ENCODE measurements at places on chromosomes 13 and 19.

DNA sequence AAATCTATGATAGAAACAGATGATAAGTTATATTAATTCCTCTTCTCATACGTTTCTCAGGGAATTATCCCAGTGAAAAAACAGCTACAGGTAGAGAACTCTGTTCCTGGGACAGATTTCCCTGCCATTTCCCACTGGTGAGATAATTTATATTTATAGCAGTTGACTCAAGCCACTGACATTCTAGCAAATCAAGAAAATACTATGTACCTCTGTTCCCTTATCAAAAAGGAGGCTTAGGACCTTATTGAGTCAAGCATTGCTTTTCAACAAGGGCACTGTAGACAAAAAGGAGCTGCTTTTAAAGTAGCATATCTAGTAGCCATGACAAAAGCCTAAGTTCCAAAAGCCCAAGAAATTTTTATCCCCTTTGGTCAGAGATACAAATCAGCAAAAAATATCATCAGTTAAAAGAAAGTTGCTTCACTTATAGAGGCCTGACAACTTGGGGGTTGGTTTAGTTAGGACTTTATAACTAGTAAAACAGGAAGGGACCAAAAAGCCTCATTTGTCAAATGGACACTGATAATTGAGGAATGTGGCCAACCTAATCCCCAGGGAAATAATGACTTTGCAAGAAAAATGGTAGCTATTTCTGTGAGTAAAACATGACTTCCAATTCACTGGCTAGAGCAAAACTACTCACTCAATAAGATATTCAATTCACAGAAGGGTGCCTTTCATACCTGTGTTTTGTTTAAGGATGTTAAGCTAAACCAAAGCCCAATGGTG, 652.5 kb downstream of the SLITRK1 start:
- DNase-seq = no peak

DNA sequence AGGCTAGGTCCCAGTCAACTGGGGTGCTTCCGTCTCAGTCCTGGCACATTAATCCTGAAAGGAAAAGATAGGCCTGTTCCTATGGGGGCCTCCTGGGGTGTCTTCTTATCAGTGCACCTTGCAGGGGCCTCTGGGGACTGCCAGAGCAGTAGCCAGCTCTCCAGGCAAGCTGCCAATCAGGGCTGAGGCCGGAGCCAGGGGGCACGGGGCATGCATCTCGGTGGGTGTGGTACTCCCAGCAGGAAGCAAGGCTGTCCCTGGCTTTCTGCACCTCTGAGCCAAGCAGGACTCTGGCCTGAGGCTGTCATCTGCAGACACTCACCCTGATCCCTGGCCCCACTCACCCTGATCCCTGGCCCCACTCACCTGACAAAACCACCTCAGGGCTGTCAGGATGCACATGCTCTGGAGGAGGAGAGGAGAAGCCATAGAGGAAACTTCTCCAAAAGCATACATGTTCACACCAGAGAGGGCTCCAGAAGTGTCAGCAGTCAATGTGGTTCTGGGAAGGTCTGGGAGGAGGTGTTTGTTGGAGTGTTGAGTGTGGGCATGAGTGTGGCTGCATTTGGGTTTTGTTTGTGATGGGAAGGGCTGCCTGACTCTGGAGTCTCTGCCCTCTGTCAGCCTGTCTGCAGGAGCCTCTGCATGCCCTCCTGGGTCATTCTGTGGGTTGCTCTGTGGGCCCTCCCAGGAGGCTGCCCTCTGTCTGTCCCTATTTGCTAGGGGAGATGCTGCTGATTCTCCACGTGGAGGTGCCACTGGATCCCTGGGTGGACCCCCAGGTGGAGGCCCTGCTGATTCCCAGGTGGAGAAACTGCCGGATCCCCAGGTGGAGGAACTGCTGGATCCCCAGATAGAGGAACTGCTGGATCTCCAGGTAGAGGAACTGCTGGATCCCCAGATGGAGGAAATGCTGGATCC, 22.7 kb upstream of the KCTD15 start:
- no peak for DNase-seq

DNA sequence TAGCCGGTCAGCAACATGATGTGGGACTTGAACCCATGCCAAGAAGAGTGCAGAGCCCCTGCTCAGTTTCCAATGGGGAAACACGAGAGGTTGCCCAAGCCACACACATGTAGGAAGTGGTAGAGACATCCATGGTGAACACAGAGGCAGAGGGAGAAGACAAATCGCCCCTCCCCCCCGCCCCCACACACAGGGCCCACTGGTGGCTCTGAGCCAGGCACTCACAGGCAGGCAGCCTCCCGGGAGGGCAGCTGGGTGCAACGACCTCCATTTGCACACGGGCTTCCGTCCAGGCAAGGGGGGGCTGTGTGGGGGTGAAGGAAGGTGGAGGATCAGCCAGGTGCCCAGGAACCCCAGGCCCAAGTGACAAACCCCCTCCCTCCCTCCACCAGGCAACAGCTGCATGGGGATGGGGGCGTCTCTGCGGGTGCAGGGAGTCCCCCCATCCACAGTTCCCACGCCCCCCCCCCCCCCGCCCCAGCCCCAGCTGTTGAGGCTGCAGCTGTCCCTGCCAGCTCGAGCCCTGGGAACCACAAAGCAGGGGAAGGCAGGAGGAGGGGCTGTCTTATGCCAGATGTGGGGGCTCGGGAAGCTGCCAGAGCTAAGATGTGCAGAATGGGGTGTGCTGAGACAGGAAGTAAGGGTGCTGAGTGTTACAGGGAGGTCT, 3.4 kb downstream of the NOTCH3 start:
- no peak for DNase-seq

DNA sequence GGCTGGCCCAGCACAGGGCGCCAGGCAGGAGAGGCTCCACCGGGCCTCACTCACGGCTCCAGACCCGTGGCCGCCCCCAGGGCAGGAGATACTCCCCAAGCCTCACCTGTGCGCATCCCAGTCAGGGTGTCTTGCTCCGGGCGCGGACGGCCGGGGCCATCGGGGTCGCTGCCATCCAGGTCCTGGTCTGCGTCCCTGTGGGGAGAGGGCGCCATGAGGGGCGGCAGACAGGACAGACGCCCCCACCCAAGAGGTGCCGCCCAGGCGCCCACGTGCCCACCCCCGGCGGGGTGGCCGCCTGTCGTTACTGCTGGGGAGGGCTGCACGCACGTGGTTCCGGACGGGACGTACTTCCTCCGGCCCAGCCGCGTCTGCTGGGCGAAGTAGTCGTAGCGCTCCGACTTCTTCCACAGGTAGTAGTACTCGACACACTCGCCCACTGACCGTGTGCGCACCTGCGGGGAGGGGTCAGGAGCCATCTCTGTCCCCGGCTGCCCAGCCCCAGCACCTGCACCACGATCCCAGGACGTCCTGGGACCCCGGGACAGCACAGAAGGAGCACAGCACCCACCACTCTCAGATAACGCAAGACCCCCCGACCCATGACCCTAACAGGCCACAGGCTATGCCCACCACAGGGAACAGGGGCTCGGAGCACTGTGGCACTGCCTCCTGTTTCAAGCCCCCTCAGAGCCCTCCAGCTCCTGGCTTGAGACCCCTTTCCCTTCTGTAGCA, 17.4 kb upstream of the PLPP2 start:
- no peak for DNase-seq

DNA sequence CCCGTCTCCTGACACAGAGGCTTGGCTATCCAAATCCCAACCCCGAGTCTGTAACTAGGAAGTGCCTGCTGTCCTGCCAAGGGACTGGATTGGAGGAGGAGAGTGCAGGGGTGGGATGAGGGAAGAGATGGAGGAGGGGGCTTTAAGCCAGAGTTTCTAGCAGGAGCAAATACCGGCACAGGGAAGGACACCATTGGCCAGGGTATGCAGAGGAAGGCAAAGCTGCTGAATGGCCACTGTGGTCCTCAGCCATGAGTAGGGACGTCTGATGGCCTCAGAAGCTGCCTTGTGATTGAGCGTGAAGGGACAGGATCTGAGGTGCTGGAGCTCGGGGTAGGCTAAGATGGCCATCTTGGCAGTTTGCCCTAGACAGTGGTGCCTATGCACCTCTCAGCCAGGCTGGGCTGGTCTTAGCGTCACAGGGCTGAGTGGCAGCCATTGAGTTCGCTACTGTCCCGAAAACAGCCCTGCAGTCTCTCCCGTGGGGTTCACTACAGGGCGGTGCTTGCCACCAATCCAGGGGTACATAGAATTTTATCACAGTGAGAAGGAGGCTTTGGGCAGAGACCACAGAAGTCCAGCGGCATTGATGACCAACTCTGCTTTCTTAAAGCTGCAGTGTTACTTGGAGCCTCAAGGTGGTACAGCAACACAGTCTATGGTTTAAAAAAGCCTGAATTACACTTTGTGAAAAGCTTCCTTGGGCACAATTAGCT, 61.8 kb downstream of the AKAP11 start:
- no peak for DNase-seq

GRCh38 chr13:99027661-99028425, 50.0 kb upstream of the DOCK9 start:
- no peak for DNase-seq

- DNase-seq = no peak
These were observed 776.9 kb downstream of the GPC5 start for GRCh38 chr13:92175330-92175729.

DNA sequence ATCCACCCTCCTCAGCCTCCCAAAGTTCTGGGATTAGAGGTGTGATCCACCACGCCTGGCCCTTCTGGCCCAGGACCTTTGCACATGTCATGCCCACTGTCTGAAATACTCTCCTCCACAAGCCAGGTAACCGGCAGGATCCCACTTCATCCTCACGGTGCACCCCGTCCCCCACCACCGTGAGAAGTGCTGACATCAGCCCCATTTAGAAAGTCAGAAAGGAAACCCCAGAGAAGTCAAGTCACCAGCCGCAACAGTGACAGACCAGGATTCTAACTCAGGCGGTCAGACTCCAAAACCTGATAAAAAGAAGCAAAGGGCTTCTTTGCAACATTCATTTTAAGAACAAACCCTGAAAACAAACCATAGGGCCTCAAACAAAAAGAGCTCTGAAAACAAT, 3.9 kb downstream of the CPAMD8 start:
- no peak for DNase-seq

DNA sequence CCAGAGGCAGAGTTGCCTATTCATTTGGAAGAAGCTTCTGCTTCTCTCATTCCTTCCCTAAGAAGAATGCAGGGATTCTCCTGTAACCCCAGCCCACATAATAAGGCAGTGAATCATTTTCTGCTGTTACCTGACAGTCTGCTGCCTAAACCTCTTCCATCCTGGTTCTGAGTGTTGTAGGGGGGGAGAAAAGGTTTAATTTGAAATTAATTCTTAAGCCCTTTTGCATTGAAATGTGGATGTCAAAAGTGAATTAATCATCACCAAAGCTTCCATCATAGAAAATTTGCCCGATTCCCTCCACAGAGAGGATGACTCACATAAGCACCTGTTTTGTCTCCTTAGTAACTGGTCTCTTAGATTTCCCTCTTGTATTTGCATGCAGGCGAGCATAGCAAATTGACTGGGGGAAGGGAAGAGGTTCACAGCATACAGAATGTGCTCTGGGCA, 146.7 kb upstream of the FNDC3A start:
- DNase-seq = no peak

DNA sequence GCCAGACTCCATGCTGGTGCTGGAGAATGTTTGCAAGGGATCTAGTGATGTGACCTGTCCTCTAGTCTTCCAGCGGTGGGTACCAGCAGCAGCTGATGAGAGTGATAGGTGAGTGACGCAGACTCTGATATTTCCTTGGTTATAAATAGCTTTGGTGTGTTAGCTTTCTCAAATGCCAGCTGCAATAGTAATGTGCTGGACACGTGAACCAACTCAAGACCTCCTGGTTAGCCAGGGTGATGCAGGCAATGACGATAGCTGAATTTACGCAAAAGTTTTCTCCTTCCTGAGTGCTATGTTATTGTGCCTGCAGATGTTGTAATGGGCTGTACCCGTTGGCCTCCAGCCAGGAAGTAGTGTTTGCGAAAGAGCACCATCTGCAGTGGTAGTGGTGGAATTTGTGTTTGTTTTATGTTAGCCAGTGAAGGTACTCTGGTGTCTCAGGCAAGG, 129.5 kb downstream of the CYSLTR2 start:
- DNase-seq = no peak

DNA sequence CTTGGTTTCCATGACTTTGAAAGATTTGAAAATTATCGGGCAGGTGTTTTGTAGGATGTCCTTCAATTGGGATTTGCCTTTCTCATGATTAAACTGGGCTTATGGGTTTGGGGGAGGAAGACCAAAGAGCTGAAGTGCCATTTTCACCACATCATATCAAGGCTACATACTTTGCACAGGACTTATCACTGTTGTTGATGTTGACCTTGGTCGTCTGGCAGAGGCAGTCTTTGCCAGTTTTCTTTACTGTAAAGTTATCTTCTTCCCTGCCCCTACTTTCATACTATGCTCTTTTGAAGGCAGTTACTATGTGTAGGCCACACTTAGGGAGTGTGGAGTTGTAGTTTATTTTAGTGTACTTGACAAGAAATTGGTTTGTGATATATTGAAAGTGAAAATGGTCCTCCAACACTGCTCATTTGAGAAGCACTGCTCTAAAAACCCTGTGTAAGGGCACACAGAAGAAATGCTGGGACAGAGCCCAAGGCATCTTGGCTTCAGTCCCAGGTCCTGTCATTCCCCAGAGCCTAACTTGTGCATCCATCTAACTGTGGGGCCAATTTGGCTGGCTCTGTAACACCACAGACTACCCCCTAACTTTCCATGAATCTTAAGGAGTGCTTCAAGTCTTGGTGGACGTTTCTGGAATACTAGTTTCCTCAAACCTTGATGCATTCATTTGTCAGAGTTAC, 384.9 kb downstream of the KCNRG start:
- no peak for DNase-seq

GRCh38 chr13:69180034-69180433, 927.6 kb upstream of the ATXN8OS start:
- DNase-seq = no peak

- no peak for DNase-seq
These were observed 17.8 kb downstream of the SHC2 start for GRCh38 chr19:443005-443404.

- no peak for DNase-seq
These were observed 73.3 kb upstream of the FNDC3A start for GRCh38 chr13:48902368-48902767.

- DNase-seq = peak; percentile 22
These were observed 168.8 kb upstream of the ZNF507 start for GRCh38 chr19:32176591-32176990.
